ENCODE measurements at places on chromosomes 2 and 18. TPM values are rescaled to one million over a fixed set of nuclear protein-coding genes. Genes with fewer than 3 reads are reported as not detected.

DNA sequence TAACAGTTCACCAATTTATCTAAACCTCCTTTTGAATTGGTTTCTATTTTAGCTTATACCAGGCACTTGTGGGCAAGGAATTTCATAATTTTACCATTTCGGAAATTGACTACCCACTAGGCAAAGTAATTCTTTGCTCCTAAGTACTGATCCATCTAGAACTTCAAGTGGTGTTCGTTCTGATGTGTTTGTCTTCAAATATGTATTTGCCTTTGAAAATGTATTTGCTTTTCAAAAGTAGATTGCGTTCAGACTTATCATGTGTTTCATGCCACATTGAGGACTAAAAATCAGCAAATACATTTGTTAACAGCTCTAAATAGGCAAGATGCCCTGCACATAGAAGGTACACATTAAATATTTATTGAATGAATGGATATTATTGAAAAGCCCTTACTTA lies 26.7 kb downstream of the IFIH1 start:
- H3K4me3 ChIP-seq = no peak overlapping the region
- no peak overlapping the region for H3K27ac ChIP-seq
- H3K36me3 ChIP-seq = no peaks in the 10 kb centered on the region
- no peaks in the 10 kb centered on the region for H3K27me3 ChIP-seq
- no peak for DNase-seq

- H3K27ac ChIP-seq = no peak overlapping the region
- H3K36me3 ChIP-seq = no peaks in the 10 kb centered on the region
- no peaks in the 10 kb centered on the region for H3K27me3 ChIP-seq
- peaks cover 34% of the 10 kb centered on the region for H3K4me1 ChIP-seq
Observed at GRCh38 chr2:191204433-191204832, 40.8 kb upstream of the MYO1B start.

- no peak overlapping the region for H3K4me3 ChIP-seq
- no peaks in the 10 kb centered on the region for H3K36me3 ChIP-seq
- H3K4me1 ChIP-seq = peaks cover 5% of the 10 kb centered on the region
- H3K27me3 ChIP-seq = no peaks in the 10 kb centered on the region
- DNase-seq = no peak
Observed at GRCh38 chr2:65158557-65158956, 28.7 kb upstream of the RAB1A start.

RTTN gene
- 27.0 TPM for total RNA-seq

MYO5B gene
- total RNA-seq = not detected

SNTG2 gene
- total RNA-seq = 2.5 TPM

Data from naive thymus-derived CD4-positive, alpha-beta T cell (primary cell).